ENCODE measurements at places on chromosomes 4 and X. TPM values are rescaled to one million over a fixed set of nuclear protein-coding genes. Genes with fewer than 3 reads are reported as not detected.

- no peaks in the 10 kb centered on the region for H3K4me1 ChIP-seq
- H3K36me3 ChIP-seq, result no peaks in the 10 kb centered on the region
- H3K4me3 ChIP-seq, result no peak overlapping the region
Observed at GRCh38 chr4:17356926-17357325, 155.0 kb downstream of the QDPR start.

DNA sequence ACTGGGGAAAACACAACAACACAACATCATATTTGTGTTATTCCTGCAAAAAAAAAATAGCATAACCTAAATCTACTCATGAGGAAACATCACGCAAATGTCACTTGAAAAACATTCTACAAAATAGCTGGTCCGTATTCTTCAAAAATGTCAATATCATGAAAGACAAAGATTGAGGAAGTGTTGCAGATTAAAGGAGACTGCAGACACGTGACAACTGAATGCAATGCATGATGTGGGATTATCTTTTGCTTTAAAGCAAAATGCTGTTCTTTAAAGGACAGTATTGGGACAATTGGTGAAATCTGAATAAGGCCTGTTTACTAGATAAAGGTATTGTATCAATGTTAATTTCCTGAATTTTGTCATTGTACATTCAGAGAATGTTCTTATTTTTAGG lies 157.7 kb downstream of the SMIM20 start:
- no peak overlapping the region for H3K4me3 ChIP-seq
- H3K27ac ChIP-seq, result no peak overlapping the region
- H3K4me1 ChIP-seq, result no peaks in the 10 kb centered on the region
- H3K27me3 ChIP-seq, result no peaks in the 10 kb centered on the region
- H3K36me3 ChIP-seq, result no peaks in the 10 kb centered on the region

GRCh38 chr4:31290836-31291235 lies 570.7 kb downstream of the PCDH7 start:
- H3K36me3 ChIP-seq, result no peaks in the 10 kb centered on the region
- DNase-seq, result no peak
- H3K4me3 ChIP-seq, result no peak overlapping the region
- no peak overlapping the region for H3K27ac ChIP-seq
- H3K4me1 ChIP-seq, result no peaks in the 10 kb centered on the region
- no peaks in the 10 kb centered on the region for H3K27me3 ChIP-seq

- no peak overlapping the region for H3K27ac ChIP-seq
- H3K27me3 ChIP-seq, result no peaks in the 10 kb centered on the region
- H3K36me3 ChIP-seq, result no peaks in the 10 kb centered on the region
- no peak for DNase-seq
Observed at GRCh38 chr4:117661091-117662072, 372.9 kb upstream of the NDST3 start.

DNA sequence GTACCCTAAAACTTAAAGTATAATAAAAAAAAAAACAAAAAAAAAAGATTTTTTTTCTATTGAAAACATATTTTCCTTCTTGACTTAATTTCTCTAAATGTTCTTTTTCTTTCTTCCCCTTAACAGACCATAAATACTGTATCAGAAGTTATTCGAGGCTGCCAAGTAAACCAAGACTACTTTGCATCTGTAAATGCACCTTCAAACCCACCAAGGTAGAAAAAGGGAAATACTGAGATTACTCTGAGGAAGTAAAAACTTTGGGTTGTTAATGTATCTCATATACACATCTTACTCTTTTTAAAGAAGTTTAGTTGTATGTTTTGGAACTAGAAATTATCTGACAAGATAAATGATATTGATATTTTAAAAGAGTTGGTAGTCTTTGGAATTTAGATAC lies 65.6 kb downstream of the USO1 start:
- no peak overlapping the region for H3K4me3 ChIP-seq
- H3K27ac ChIP-seq, result no peak overlapping the region
- DNase-seq, result no peak
- H3K36me3 ChIP-seq, result peaks cover 35% of the 10 kb centered on the region
- H3K4me1 ChIP-seq, result no peaks in the 10 kb centered on the region

GRCh38 chrX:46938589-46938988 lies 26.4 kb downstream of the JADE3 start:
- no peak overlapping the region for H3K4me3 ChIP-seq
- DNase-seq, result no peak
- no peaks in the 10 kb centered on the region for H3K36me3 ChIP-seq
- no peaks in the 10 kb centered on the region for H3K27me3 ChIP-seq
- no peak overlapping the region for H3K27ac ChIP-seq

DNA sequence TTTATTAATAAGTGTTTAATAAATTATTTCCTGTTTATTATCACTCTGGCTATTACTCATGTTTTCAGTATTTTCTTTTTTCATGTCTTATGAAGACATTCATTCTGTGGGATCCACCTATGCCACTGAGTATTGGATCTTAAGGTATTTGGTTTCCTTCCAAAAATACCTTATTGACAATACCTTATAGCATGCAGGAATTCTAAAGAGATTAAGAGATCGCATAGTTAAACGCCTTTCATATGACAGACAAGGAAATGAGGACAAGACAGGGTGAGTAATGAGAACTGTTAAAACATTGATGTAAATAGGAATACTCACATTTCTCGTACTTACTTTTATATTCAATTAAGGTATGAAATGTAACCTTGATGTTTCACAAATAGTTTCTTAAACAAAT lies 38.2 kb upstream of the TMPRSS11B start:
- no peak overlapping the region for H3K4me3 ChIP-seq
- H3K27me3 ChIP-seq, result no peaks in the 10 kb centered on the region
- H3K36me3 ChIP-seq, result no peaks in the 10 kb centered on the region
- no peak overlapping the region for H3K27ac ChIP-seq
- DNase-seq, result no peak

DNA sequence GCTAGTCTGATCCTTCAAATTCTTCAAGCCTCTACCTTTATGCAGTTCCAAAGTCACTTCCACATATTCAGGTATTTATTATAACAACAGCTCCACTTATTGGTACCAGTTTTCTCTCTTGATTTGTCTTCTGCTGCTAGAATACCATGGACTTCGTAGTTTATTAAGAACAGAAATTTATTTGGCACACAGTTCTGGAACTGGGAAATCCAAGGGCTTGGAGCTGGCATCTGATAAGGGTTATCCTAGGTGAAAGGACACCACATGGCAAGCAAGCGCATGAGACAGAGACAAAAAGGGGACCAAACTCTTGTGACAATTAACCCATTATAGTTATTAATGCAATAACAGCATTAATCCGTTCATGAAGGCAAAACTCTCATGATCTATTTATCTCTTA lies 600.5 kb upstream of the ATOH1 start:
- no peak overlapping the region for H3K27ac ChIP-seq
- no peaks in the 10 kb centered on the region for H3K36me3 ChIP-seq
- no peaks in the 10 kb centered on the region for H3K4me1 ChIP-seq
- no peak overlapping the region for H3K4me3 ChIP-seq
- DNase-seq, result no peak

DNA sequence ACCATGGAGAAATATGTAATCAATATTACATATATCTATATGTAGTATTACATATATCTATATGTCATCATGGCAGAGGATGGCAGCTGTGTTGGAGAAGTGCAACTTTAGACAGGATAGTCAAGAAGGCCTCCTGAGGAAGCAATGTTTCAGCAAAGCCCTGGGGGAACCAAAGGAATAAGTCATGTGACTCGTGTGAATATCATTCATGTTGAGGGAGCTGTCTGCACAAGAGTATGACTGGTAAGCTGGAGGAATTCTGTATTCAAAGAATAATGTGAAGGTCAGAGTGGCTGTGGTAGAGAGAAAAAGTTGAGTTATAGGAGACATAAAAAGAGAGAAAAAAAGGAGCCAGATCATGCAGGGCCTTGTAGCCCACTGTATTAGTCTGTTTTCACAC lies 92.9 kb upstream of the EDNRA start:
- DNase-seq, result no peak
- no peaks in the 10 kb centered on the region for H3K4me1 ChIP-seq
- no peaks in the 10 kb centered on the region for H3K36me3 ChIP-seq
- no peak overlapping the region for H3K4me3 ChIP-seq

DNA sequence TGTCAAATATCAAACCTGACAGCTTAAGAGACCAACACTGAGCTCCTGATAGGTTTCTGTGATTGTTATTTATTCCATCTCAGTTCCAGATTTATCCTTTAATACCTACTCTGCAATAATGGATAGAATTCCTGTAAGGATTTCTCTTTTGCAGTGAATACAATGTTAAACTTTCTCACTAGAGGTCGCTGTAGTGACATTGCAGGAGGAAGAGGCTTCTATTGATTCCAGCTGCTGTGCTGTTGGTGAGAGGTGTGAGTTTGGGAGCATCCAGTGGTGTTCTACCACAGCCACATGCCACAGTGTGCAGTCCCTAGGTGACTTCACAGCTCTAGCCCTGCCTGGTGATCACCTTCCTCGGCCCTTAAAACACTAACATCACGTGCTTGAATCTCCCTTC lies 34.6 kb upstream of the DCAF8L2 start:
- H3K27ac ChIP-seq, result no peak overlapping the region
- H3K4me3 ChIP-seq, result no peak overlapping the region
- H3K4me1 ChIP-seq, result no peaks in the 10 kb centered on the region
- H3K36me3 ChIP-seq, result no peaks in the 10 kb centered on the region
- DNase-seq, result no peak
- no peaks in the 10 kb centered on the region for H3K27me3 ChIP-seq

Gene MAGEB2
- not detected for total RNA-seq

DNA sequence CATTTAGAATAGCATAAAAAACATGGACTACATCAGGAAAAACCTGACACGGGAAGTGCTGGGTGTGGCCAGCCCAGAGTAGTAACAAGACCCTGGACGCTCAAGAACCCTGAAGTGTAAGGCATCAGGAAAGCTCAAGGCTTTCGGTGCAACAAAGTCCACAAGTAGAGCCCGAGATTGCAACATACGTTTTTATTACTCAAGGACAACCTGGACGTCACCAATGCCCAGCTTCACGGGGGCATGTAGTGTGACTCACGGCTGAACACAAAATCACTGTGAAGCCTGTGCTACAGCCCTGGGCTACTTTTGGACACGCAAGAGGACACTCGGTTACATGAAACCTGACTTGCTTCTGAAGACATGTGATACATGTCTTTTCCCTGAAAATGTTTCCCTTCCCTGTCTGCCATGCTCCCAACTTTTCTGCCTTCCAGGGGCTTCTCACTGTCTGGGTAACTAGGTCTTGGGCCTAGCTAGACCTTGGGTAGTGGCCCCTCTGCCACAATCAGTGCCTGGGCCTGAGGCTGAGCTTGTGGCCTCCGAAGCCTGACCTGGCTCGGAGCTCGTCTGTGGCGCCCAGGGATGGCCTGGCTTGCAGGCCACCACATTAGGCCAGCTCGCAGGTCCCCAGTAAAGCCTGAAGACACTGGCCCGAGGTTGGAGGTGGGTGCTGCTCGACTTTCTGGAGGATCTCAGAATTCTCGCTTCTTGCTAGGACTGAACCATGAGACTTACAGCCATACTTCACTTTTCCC lies 9.2 kb downstream of the IRAK1 start:
- peaks cover 20% of the 10 kb centered on the region for H3K36me3 ChIP-seq
- H3K4me1 ChIP-seq, result peaks cover 7% of the 10 kb centered on the region
- H3K27me3 ChIP-seq, result no peaks in the 10 kb centered on the region

GRCh38 chrX:150792949-150793527 lies 99.8 kb downstream of the MTMR1 start:
- H3K4me3 ChIP-seq, result no peak overlapping the region
- no peaks in the 10 kb centered on the region for H3K36me3 ChIP-seq
- H3K27me3 ChIP-seq, result no peaks in the 10 kb centered on the region
- no peaks in the 10 kb centered on the region for H3K4me1 ChIP-seq
- H3K27ac ChIP-seq, result no peak overlapping the region
- no peak for DNase-seq

Gene TGIF2LX
- total RNA-seq, result not detected

- no peaks in the 10 kb centered on the region for H3K27me3 ChIP-seq
- no peak for DNase-seq
- no peaks in the 10 kb centered on the region for H3K36me3 ChIP-seq
- no peak overlapping the region for H3K4me3 ChIP-seq
Observed at GRCh38 chr4:63589796-63590195, 819.5 kb downstream of the TECRL start.

GRCh38 chr4:185950891-185951290 lies 118.1 kb upstream of the TLR3 start:
- H3K4me1 ChIP-seq, result no peaks in the 10 kb centered on the region
- H3K36me3 ChIP-seq, result no peaks in the 10 kb centered on the region
- H3K27ac ChIP-seq, result no peak overlapping the region
- no peaks in the 10 kb centered on the region for H3K27me3 ChIP-seq

- no peak overlapping the region for H3K4me3 ChIP-seq
- DNase-seq, result no peak
- no peaks in the 10 kb centered on the region for H3K4me1 ChIP-seq
- H3K27me3 ChIP-seq, result no peaks in the 10 kb centered on the region
- H3K27ac ChIP-seq, result no peak overlapping the region
- no peaks in the 10 kb centered on the region for H3K36me3 ChIP-seq
Observed at GRCh38 chr4:66959207-66959606, 586.1 kb downstream of the CENPC start.

Gene CD99
- 324 TPM for total RNA-seq

GRCh38 chr4:158782551-158783360 lies 13.9 kb downstream of the FNIP2 start:
- H3K4me1 ChIP-seq, result peaks cover 84% of the 10 kb centered on the region
- no peaks in the 10 kb centered on the region for H3K27me3 ChIP-seq
- no peaks in the 10 kb centered on the region for H3K36me3 ChIP-seq
- no peak overlapping the region for H3K4me3 ChIP-seq

Gene SLC10A6
- total RNA-seq, result 8.4 TPM

DNA sequence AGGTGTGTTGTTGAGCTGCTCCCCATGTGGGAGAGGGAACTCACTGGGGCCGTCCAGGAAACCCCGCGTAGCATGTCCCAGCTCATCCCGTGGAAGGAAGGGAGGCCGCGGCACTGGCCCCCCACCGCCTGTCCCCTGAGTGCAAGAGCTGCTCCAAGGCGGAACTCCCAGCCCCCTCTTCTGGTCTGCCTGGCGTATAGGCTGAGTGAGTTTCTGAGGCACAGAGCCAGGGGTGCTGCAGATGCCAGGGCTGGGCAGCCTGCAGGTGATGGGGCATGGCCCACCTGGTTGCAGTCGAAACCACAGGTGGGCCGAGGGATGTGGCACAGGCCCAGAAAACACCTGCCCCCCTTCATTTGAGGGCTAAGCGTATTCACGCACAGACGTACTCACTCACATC lies 49.6 kb downstream of the ABLIM2 start:
- peaks cover 8% of the 10 kb centered on the region for H3K27me3 ChIP-seq
- no peak for DNase-seq
- H3K36me3 ChIP-seq, result no peaks in the 10 kb centered on the region
- no peak overlapping the region for H3K27ac ChIP-seq
- no peak overlapping the region for H3K4me3 ChIP-seq
- peaks cover 9% of the 10 kb centered on the region for H3K4me1 ChIP-seq

DNA sequence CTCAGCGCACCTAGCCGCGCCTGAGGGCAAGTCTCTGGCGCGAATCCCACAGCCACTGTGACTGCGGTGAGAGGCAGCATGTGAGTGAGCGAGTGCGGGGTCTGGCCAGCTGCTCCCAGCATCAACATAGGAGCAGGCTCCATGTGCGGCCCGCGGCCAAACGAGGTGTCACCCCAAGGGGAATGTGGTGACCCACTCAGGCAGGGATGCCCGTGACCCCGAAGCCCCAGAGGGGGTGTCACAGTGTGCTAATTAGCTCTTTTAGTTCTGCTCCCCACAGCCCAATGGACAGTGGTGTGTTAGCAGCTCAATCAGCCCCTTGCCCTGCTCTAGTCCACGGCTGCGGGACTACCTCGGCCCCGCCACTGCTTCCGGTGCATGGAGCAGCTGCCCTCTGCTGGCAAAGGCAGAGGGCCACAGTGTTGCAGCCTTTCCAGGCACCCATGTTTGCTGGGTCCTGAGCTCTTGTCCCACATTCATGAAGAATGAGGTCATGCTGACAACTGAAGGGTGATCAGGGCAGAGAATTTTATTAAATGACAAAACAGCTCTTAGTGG lies 61.4 kb downstream of the AGA start:
- DNase-seq, result no peak
- no peaks in the 10 kb centered on the region for H3K27me3 ChIP-seq
- H3K36me3 ChIP-seq, result no peaks in the 10 kb centered on the region
- no peaks in the 10 kb centered on the region for H3K4me1 ChIP-seq
- H3K27ac ChIP-seq, result no peak overlapping the region
